ENCODE measurements at places on chromosomes 12 and 14.

GRCh38 chr14:76271041-76271755, 104.7 kb upstream of the ESRRB start:
- DNase-seq: no peak

DNA sequence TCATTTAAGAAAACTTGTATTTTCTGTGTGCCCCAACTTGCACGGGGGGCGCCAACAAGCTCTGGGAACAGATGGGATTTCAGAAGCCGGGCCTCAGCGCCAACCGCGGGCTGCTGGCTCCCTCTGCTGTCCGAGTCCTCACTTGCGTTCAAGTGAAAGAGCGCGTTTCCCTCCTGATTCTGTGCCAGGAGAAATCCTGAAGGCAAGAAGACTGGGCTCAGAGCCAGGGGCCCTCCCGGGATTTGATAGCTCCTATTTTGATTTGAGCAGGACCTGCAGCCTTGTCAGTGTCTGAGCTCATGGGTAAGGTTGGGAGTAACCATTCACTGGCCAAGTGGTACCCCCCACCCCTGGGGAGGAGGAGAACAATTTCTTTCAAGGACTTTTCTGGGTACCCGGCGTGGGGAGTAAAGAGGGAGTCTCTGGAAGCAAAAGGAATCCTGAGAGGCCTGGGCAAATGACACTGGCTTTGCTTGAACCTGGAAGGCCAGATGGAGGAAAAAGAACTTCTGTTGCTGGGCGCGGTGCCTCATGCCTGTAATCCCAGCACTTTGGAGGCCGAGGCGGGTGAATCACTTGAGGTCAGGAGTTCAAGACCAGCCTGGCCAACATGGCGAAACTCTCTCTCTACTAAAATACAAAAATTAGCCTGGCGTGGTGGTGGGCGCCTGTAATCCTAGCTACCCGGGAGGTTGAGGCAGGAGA, 179.0 kb upstream of the RGS6 start:
- peak; percentile 86 for DNase-seq

DNA sequence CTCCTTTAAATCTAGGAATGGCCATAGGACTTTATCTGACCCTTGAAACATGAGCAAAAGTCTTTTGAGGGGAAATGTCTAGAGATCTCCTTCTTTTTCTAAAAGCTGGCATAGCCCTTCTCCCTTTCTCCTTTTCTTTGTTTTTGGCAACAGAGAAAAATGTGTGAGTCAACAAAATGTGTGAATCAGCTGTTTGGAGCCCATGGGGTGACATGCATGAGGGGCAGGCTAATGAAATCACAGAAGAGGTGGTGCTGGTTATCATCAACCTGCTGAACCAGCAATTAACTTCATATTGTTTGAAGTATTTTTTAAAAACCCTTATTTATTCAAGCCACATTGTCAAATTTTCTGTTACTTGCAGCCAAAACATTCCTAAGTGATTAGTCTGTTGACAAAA, 132.3 kb downstream of the CCDC59 start:
- no peak for DNase-seq

GRCh38 chr14:89842837-89843236, 111.7 kb downstream of the EFCAB11 start:
- DNase-seq: no peak

GRCh38 chr12:51887476-51888315, at the start of gene ANKRD33:
Gene ANKRD33, plus strand, starts transcription at chr12:51888103. Its CDS starts 84 bp downstream, at chr12:51888187.
- DNase-seq: no peak

- DNase-seq: no peak
Observed at GRCh38 chr12:28088566-28089272, 101.5 kb upstream of the CCDC91 start.

- no peak for DNase-seq
Observed at GRCh38 chr14:48568688-48569087, 893.3 kb upstream of the MDGA2 start.

GRCh38 chr12:1801303-1801975, 18.9 kb upstream of the LRTM2 start:
- DNase-seq: peak; percentile 4

DNA sequence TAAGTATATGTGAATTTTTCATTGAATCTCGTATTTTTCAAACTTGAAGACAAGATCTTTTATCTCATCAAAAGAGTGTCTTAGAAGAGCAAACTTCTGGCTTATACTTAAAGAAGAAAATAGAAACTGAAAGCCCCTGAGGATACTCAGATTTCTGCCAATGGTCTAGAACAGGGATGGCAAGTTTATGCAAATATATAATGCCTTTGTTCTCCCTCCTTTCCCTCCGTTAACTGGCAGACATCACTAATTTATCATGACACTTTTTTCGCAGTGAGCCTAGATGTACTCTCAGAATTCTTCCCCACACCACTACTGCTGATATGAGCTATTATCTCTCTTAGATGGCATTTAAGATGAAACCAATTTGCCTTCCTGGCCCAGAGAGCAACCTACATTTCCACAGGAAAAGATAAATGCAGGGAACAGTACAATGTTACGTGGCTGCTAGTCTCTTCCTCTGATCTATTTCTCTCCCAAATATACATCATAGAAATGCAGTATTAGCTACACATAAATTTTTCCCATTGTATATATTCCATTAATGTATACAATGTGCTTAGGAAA, 40.0 kb upstream of the DAAM1 start:
- DNase-seq: no peak

- no peak for DNase-seq
Observed at GRCh38 chr14:75847584-75847983, 134.2 kb downstream of the TGFB3 start.

DNA sequence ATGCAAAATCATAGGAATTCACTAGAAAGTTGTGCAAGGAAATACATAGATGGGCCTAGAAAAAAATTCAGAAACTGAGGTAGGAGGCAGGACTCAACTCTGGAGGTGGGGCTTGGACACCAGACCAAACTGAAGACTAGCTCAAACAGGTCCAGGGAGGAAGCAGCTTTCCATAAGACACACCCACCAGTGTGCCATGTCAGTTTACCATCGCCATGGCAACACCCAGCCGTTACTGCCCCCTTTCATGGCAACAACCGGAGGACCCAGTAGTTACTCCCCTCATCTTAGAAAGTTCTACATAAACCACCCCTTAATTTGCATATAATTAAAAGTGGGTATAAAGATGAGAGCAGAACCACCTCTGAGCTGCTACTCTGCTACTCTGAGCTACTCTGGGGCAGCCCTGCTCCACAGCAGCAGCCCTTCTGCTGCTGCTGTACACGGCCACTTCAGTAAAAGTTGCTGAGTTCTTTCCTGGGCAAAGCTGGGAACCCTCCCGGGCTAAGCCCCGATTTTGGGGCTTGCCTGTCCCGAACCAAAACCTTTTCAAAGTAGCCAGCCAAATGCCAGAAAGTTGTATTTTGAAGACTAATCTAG, 30.8 kb upstream of the NINJ2 start:
- DNase-seq: no peak

GRCh38 chr12:56590237-56590830, 39.8 kb downstream of the BAZ2A start:
- no peak for DNase-seq

- peak; percentile 60 for DNase-seq
Observed at GRCh38 chr14:94132285-94132887, 3.0 kb upstream of the IFI27L2 start.

DNA sequence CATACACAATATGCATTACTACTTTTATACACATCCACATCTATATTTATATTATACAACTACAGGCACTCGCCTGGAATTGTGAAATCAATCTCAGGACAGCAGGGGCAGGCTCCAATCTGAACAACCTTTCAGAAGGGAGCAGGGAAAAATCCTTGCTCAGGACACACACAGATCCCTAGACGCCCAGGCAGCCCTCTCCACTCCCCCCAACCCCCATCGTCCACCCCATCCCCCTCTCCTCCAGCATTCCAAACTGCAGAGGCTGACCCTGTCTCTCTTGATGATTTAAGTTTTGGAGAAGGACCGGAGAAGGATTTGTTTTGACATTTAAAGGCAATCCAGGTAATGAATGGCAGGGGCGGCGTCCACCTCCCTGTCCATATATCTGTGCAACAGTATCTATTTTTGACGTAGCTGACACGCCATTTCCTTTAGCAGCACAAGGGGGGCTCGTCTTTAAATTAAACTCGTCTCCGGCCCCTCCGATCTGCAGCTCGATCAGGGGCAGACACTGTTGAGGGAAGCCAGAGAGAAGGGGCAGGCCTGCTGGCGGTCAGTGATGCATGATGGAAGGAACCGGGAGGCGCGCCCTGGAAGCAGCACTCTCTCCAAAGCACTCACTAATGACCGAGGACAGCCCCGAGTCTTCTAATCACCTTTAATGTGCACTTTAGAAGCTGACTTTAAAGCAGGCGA, 95.0 kb upstream of the TBX5 start:
- no peak for DNase-seq

GRCh38 chr12:83016991-83017390, 330.3 kb downstream of the TMTC2 start:
- DNase-seq: no peak

GRCh38 chr12:23049180-23049579, 424.2 kb downstream of the ETNK1 start:
- no peak for DNase-seq

- no peak for DNase-seq
Observed at GRCh38 chr14:33279865-33280264, 341.2 kb downstream of the NPAS3 start.

DNA sequence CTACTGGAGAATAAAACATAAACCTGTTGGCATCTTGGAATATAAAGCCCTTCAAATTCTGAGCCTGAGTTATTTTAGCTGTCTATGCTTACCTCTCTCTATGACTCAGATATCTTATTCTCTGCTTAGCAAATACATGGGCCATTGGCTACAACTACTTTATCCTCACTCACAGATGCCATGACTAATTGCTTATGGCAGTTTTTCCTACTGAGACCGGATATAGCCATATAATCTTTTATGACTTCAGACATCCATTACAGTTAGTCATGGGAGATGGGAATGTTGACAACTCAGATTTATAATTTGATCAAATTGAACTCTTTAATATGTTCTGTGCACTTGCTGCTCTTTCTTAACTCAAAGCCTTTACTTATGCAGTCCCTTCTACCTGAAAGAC, 502.4 kb upstream of the ATP2B1 start:
- no peak for DNase-seq

- no peak for DNase-seq
Observed at GRCh38 chr12:88684610-88685009, 104.3 kb upstream of the KITLG start.

DNA sequence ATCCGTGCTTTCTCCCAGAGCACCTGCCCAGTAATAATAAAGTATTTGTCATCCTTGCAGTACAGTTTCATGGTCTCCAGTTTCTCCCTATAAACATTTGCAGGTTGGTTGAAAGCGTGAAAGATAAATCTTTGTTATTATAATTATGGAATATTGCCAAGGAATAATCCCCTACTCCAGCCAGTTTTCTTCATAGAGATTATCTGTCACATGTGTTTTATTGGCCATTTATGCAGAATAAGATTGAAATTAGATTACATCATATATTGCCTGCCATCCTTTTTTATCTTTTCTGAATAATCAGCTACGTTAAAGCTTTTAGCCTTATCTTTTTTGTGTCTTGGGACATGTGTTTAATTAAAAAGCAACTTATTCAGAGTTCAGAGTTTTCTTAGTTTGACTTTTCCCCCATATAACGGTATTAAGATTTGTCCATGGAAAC, 168.0 kb downstream of the KICS2 start:
- no peak for DNase-seq

DNA sequence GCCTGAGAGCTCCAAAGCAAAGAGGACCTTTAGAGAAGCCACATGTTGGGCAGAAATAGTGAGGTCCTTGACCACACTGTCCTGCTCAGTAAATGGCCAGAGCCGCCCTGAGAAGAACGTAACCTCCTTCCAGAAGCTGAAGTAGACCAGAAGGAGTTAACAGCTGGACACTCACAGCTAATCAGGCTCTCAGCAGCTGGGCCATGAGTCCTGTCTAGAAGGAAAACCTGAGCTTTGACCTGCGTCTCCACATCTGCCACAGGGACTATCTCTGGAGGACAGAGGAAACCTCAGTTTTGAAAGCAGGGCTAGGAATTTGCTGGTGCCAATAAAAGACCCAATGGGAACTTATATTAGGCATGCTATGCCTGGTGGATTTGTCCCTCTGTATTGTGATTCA, 12.3 kb upstream of the DHRS4 start:
- DNase-seq: no peak

GRCh38 chr12:50533203-50533584, 28.4 kb downstream of the DIP2B start:
- DNase-seq: no peak

- DNase-seq: no peak
Observed at GRCh38 chr12:101619026-101619786, 24.4 kb downstream of the MYBPC1 start.

GRCh38 chr14:74980398-74980730, 22.4 kb upstream of the EIF2B2 start:
- peak; percentile 9 for DNase-seq

DNA sequence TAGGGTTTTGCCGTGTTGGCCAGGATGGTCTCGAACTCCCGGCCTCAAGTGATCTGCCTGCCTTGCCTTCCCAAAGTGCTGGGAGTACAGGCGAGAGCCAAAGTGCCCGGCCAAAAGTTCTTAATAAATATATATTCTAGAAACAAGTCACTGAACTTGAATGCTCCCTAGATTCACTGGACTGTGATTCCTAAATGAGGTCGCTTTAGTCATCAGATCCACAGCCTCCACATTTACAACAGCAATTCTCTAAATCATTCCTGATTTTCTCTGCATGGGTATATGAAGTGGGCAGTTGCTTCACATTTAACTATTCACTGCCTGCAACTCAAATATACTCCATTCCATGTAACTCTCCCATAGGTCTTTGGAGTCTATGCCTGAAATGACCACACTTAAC, 813.0 kb downstream of the GALC start:
- DNase-seq: no peak

DNA sequence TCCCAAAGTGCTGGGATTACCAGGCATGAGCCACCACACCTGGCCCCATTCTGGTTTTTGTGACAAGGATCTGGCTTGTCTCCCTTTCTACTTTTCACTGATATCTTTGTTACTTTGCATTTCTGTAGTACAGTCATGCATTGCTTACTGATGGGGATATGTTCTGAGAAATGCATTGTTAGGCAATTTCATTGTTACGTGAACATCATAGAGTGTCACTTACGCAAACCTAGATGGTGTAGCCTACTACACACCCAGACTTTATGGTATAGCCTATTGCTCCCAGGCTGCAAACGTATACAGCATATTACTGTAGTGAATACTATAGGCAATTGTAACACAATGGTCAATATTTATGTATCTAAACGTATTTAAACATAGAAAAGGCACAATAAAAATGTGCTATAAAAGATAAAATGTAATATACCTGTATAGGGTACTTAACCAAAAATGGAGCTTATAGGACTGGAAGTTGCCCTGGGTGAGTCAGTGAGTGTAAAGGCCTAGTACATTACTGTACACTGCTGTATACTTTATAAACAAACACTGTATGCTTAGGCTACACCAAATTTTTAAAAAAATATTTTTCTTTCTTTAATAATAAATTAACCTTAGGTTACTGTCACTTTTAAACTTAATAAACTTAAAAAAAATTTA, 16.0 kb downstream of the MRPL42 start:
- DNase-seq: no peak

- DNase-seq: peak; percentile 57
Observed at GRCh38 chr14:54730156-54730961, 163.4 kb downstream of the SAMD4A start.
